RWPE2 (cell line): ENCODE measurements at places on chromosomes 2 and 18.

DNA sequence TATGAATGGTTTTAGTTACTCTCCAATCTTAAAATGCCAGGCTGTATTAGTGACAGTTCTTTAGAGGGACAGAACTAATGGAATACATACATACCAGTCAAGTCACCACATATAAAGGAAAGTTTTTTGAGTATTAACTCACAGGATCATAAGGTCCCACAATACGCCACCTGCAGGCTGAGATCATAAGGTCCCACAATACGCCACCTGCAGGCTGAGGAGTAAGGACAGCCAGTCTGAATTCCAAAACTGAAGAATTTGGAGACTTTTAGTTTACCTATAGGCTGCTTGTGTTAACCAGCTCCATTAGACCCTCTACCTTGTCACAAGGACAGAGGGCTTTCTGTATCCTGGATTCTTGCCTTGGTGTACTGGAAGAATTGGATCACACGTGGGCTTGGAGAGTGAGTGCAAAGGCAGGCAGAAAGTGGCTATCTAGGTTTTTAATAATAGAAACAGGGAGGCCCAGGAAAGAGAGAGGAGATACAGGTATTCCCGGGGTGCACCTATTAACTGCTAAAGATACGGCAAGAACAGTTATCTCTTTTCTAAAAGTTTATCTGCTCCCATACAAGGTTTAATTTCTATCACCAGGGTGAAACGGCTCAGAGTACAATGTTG is 234.9 kb upstream of the CYRIA start:
- no peak for DNase-seq
- no peaks in the 10 kb centered on the region for H3K36me3 ChIP-seq
- H3K4me1 ChIP-seq, result no peaks in the 10 kb centered on the region
- no peaks in the 10 kb centered on the region for H3K27me3 ChIP-seq

DNA sequence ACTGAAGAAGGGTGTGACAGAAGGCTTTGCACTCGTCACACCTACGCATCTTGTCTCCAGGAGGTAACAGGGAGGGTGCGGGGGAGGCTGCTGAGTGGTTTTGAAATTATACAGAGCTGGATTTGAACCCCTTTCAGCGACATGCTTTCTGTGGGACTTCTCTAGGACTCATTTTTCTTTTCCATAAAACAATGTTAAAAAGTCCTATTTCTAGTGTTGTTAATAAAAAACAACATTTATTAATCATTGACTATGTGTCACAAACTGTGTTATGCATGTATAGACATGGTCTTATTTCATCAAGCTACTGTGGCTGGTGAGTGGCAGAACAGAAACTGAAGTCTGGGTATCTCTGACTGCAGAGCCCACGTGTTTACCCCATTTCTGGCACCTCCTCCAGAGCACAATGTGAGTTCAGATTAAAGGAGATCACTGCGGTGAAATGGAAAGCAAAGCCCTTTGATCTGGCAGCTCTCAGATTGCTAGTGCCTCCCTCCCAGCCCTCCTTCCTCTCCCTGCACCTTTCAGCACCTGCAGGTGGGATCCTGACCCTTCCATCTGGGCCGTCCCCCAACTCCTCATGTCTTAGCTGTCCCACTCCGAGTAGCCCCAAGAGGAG is 315.5 kb upstream of the MYT1L start:
- peak overlapping the region; percentile 92 for H3K27ac ChIP-seq
- DNase-seq, result no peak
- H3K4me3 ChIP-seq, result no peak overlapping the region
- H3K4me1 ChIP-seq, result peaks cover 17% of the 10 kb centered on the region
- no peaks in the 10 kb centered on the region for H3K36me3 ChIP-seq
- H3K27me3 ChIP-seq, result no peaks in the 10 kb centered on the region

DNA sequence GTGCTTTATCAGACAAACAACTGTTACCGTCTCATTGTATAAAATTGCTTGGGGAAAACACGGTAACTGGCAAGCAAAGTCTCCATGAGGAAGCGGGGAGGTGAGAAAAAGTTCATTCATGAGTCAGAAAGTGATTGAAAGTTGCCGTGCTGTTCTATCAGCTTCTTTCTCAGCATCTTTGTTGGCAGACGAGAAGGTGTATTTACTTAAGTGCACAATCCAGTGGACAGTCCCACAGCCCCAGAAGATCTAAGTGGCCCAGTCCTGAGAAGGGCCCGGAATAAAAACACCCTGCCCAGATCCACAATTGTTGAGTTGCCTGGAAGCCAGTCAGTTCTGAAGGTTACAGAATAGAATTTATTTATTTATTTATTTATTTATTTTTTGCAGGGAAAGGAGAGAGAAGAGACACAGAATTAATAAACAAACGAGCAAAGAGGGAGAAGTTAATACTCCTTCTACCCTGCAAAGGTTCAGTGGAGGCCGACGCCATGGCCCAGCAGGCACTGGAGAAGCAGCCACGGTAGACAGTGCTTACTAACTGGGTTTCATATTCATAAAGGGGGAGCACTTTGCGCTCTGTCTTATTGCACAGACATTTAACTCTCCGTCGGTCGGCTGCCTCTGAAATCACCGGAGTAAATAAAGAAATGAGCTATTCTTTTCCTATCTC is 676.0 kb upstream of the SALL3 start:
- no peaks in the 10 kb centered on the region for H3K4me1 ChIP-seq
- H3K27me3 ChIP-seq, result no peaks in the 10 kb centered on the region
- DNase-seq, result no peak
- H3K36me3 ChIP-seq, result no peaks in the 10 kb centered on the region
- no peak overlapping the region for H3K4me3 ChIP-seq
- H3K27ac ChIP-seq, result no peak overlapping the region

DNA sequence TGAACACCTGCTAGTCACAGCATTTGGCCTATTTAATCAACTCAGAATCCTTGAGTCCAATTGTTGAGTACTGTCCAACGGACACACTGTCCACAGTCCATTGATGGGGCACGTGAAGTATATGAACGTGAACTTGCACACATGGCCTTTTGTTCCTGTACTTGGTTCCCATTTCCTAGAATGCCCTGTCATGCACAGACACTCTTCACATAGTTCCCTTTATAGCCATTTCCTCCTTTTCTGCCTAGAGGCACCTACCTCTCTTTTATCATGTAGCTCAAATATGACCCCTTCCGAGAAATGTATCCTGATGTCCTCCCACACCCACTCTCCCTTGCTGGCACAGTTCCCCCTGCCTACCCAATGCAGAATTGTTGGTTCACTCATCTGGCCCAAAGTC is 8.7 kb upstream of the CRYGA start:
- DNase-seq, result no peak
- H3K27ac ChIP-seq, result no peak overlapping the region
- H3K27me3 ChIP-seq, result no peaks in the 10 kb centered on the region
- no peaks in the 10 kb centered on the region for H3K36me3 ChIP-seq
- no peak overlapping the region for H3K4me3 ChIP-seq

DNA sequence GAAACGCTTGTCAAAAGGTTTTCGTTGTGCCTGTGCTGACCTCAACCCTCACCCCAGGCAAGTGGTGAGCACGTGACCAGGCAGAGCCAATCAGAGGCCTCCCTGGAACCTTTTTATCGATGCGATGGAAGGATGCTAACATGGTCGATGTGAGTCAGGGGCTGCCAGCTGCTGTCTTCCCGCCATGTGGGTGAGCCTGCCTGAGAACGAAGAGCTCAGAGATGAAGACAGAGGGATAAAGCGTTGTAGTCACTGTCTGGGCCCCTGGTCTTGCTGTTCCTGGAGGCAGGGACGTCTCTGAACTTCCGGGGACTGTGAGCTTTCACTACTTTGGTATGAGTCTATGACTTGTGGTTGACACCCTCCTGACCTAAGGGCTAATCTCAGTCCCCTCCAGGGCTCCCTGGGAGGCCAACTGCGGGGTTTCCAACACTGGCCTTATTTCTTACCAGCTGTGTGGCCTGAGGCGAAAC is 18.6 kb downstream of the DNMT3A start:
- no peak overlapping the region for H3K27ac ChIP-seq
- H3K27me3 ChIP-seq, result no peaks in the 10 kb centered on the region
- no peaks in the 10 kb centered on the region for H3K36me3 ChIP-seq
- H3K4me1 ChIP-seq, result no peaks in the 10 kb centered on the region
- no peak overlapping the region for H3K4me3 ChIP-seq
- DNase-seq, result no peak

DNA sequence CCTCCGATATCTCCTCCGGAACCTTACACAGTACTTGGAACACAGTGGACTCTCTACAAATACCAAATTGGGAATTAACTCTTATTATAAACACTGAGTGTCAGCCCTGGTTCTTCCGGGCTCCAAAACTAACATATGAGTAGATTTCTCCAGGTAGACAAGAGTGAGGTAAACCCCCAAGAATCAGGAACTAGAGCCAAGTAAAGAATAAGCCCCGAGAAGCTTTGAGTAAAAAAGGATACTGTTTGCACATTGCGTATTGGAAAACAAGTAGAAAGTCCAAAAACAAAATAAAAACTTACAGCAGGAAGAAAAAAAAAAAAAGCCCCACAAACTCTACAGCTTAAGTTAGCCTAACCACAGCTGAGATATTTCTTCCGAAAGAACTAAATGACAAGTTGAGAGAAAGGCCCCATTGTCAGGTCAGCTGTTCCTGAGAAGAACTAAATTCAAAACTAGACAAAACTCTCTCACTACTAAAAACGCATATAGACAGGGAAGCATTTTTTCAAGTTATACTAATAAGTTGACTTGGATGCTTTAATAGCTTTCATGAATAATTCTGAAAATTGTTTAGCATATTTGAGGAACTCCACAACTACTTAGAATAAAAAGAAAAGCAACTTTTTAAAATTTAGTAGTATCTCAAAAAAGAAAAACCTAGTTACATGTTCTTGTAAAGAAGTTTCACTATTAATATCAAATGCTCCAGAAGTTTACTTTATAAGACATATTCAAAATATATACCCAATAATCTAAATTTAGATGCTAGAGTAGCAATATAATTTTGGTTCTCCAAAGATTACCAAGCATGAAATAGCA is 4.3 kb upstream of the HAAO start:
- peaks cover 11% of the 10 kb centered on the region for H3K4me1 ChIP-seq
- H3K27ac ChIP-seq, result peak overlapping the region; percentile 15
- no peak overlapping the region for H3K4me3 ChIP-seq
- no peaks in the 10 kb centered on the region for H3K36me3 ChIP-seq
- no peak for DNase-seq

DNA sequence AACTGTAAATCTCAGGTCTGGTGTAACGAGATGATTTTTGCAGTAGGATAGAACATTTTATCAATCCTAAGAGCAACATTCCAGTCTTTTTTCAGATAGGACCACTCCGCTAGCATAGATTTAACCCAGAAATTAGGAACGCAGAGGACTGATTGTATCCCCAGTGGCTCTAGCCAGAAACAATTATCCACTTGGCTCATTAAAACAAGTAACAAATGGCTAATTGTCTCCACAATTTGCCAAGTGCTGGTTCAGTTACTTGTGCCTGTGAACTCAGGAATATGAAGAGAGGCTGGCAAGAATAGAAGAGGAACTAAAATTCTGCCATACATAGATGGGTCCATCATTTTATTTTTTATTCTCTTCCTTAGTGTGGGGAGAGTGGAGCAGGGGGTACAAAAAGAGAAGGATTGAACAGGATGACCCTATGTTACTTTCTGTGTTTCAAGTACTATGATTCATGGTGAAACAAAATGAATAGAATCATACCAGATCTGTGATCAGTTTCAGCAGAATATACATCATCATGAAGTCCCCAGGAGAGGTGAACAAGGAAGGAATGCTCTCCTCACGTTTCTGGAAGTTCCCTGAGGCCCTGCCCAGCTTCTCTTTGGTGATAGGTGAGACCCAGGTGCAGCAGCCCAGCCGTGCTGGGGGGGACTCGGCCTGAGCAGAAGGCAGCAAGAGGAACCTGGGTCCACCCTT is 121.6 kb downstream of the ARL4C start:
- no peaks in the 10 kb centered on the region for H3K27me3 ChIP-seq
- DNase-seq, result no peak
- peaks cover 16% of the 10 kb centered on the region for H3K4me1 ChIP-seq
- H3K4me3 ChIP-seq, result no peak overlapping the region
- H3K36me3 ChIP-seq, result no peaks in the 10 kb centered on the region

DNA sequence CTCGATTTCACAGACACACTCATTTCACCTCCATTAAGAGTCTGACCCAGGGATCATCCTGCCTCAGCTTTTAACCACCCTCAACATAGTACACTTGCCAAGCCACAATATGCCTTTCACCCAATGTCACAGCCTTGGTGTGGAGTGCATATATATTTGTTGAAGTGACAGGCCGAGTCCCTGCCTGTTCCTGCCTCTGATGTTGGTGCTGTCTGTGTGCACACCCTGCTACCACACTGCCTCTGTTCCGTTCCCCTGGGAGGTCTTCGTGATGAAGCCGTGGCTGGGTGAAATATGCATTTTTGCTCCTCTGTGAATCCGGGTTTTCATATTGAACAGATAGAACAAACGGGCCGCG is 90.3 kb downstream of the RNF144A start:
- no peak for DNase-seq
- H3K27ac ChIP-seq, result no peak overlapping the region
- no peaks in the 10 kb centered on the region for H3K27me3 ChIP-seq
- no peaks in the 10 kb centered on the region for H3K36me3 ChIP-seq
- H3K4me1 ChIP-seq, result peaks cover 20% of the 10 kb centered on the region

DNA sequence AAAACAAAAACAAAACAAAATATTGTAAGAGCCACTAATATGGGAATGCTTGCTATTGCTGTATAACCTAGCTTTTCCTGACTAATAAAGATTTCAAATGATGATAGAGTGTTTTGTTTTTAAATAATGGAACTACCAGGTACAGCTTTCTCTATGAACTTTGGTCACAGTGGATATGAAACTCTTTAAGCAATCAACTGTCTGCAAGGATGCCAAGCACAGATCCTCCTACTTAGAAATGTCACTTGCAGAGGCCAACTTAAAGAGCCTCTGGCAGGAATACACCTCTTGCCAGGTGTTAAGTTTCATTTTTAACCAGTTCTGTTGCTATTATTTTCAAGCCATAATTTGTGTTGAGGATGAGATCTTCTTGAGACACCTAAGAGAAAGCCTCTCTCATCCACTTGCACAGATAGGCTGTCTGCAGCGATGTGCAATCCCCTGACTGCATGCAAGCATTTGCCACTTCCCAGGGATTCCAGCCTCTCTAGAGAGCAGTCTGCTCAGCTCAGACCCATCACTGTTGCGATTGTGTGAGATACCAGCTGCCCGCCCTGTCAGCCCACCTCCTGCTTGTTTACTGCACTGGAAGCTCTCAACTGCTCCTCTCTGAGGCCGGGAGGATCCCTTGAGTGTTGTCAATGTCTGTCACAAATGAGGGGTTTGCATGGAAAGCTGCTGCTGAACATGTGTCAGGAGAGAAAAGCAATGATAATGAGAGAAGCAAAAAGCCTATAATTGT is 86.1 kb upstream of the SCG2 start:
- H3K27me3 ChIP-seq, result no peaks in the 10 kb centered on the region
- H3K36me3 ChIP-seq, result no peaks in the 10 kb centered on the region
- peaks cover 5% of the 10 kb centered on the region for H3K4me1 ChIP-seq
- H3K4me3 ChIP-seq, result no peak overlapping the region
- H3K27ac ChIP-seq, result no peak overlapping the region
- DNase-seq, result no peak
